Fibroblast of lung (primary cell): ENCODE measurements at places on chromosomes 1 and 21. TPM values are rescaled to one million over a fixed set of nuclear protein-coding genes. Genes with fewer than 3 reads are reported as not detected.

DNA sequence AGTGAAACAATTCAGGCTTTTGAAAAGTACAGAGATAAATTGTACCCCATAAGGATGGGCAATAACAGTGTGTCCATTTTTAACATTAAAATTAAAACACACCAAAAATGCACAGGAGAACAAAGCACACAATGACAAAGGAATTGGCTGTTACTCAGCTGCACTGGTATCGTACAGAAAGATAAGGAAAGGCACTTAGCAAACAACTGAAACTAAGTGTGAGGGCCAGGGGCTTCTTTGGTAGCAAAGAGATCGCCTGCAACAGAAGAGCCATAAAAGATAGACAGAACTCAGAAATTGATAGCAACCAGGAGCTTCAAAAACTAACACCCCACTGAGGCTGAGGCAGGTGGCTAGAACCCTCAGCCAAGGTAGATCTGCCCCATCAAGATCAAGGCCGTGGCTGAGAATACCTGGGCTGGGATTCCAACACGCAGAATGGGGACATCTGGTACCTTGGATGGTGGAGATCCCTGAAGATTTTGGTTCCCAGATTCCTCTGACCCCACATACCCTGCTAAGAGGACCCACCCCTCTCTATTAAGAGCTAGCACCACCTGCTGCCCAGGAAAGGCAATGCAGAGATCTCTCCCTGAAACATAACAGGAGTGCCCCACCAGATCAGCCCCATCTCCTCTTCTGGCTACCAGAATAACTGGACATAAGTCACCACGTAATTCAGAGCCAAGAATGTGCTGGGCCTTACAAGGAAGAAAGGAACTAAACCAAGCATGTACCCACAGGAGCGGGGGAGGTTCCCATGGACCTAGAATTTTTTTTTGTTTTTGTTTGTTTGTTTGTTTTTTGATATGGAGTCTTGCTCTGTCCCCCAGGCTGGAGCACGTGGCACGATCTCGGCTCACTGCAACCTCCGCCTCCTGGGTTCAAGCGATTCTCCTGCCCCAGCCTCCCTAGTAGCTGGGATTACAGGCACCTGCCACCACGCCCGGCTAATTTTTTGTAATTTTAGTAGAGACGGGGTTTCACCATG is 16.2 kb downstream of the PLEKHO1 start:
- DNase-seq, result peak; percentile 46

DNA sequence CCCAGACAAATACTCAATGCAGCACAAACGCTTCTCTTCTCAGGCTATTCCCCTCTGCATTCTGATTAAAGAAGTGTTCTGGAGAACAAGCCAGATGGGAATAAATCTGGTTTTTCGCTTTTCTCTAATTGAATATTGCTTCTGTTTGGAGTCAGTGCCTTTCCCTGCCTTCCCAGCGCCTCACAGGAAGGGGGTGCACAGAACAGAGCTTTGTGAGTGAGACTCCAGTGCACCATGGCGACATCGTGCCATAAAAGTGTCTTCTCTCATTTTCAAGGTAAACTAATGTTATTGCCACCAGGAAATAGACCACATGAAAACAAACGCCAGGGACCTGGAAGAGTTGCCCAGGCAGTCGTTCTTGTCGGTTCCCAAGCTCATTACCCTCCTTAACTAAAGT is 43.6 kb upstream of the SLC45A1 start:
- DNase-seq, result no peak

DNA sequence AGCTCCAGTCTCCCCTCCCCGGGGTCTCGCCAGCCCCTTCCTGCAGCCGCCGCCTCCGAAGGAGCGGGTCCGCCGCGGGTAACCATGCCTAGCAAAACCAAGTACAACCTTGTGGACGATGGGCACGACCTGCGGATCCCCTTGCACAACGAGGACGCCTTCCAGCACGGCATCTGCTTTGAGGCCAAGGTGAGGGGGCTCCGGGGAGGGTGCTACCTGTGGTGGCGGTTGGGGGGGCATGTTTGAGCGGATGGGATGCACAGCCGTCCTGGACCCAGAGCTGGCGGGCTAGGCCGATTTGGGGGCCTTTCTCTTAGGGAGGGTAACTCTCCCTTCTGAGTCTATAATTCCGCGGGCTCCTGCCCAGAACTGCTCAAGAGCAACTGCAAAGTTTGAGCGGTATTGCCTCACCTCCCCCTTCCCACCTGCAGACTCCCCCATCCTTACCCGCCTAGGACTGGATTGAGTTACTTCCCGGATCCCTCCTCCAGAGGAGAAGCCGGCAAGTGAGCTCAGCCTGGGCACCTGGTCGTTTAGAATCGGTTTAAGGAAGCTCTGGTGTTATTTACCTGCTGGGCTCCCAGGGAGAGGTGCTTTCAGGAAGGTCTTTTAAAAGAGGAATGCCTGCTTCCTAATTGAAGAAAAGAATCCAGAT is 730 bp downstream of the NOS1AP start:
- DNase-seq, result no peak

DNA sequence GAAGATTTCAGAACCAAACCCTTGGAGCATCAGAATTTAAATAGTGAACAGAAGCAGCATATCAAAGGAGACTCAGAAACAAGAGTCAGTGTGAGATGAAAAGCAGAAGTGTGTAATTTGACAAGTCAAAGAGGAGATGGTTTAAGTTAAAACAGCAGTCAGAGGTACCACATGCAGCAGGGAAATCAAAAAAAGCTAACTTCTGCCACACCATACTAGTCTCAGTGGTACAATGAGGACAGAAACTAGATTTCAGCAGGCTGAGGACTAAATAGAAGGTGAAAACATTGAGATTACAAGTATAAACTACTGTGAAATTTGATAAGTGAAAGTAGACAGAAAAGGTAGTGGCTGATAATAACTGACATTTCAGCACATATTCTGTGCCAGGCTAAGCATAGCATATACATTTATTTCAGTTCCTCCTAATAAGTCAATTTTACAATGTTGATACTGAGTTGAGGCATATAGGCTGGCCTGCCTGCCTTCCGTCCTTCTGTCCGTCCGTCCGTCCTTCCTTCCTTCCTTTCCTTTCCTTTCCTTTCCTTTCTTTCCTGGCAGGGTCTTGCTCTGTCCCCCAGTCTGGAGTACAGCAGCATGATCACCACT is 12.6 kb downstream of the SUCO start:
- no peak for DNase-seq

- no peak for DNase-seq
Observed at GRCh38 chr1:159938905-159939677, 6.3 kb downstream of the IGSF9 start.

GRCh38 chr1:181101581-181102226 is 13.2 kb downstream of the IER5 start:
- DNase-seq, result peak; percentile 83

DNA sequence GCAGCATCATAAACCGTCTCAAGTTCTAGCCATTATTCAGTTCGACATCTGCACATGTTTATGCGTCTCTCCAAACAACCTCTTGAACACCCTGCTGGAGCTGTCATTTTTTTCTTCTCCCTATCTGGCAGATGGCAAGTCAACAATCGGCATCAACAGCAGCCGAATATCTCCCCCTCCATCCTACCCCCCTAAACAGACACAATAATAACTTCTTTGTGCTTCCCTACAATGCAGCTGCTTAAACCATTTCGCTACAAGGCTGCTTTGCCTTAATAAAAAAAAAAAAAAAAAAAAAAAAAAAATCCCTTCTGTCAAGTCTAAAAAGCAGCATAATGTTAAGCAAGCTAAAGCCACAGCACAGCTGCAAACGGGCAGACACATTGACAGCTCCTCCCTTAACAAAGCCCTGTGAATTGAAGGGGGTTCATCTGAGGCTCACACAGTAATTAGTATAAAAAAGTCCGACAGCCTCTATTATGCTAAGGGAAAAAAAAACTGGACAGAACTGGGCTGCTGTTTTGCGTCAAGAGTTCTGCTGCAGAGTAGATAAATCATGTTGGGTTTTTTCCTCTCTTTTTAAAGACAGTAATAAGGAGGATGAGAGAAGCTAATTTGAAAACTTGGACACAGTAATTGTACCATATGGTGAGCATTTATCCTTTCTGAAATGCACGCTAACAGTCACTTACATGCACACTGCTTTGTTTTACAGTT is 136.4 kb downstream of the AKT3 start:
- peak; percentile 69 for DNase-seq

DNA sequence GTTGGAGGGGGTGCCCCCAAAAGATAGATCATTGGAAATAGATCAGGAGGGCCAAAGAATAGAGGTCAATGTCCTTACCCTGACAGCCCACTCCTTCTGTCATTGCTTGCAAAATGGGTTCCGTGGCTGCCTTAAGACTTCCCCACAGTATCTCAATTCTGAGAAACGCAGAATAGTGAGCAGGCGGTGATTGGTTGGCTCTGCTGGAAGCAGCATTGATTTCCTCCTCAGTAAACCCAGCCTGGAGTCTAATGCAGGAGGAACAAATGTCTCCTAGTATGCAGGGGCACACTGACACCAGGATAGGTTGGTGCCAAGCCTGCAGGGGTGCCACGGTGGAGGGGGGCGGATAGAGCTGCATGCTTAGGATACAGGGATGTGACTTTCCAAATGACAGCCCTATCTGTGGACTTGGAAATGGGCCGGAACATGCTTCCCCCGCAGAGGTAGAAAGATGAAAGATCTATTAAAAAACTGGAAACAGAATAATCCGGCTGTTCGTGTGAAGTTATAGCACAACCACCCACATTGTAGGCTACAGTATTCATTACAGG is 76.9 kb downstream of the BRINP2 start:
- DNase-seq, result no peak

GRCh38 chr21:22885614-22886013 is 1887.4 kb downstream of the NCAM2 start:
- DNase-seq, result no peak

- peak; percentile 39 for DNase-seq
Observed at GRCh38 chr1:87765681-87766070, 437.0 kb downstream of the LMO4 start.

DNA sequence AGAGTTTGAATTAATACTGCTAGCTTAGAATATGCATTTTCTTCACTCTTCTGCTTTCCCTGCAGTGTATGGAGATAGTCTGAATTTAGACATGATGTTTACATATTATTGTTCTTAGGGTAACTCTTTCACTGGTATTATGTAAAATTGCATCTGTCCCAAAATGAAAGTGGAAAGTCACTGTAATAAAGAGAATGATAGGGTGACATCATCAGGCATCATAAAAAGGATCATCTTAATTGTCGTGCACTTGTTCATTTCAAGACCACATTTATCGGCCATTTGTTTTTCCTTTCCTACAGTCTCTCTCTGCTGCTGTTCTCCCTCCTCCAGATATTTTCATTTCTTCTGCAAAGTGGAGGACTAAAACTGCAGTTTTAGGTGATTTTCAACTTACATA is 61.9 kb upstream of the ZNF281 start:
- no peak for DNase-seq

- DNase-seq, result no peak
Observed at GRCh38 chr1:219433496-219434131, 179.3 kb downstream of the ZC3H11B start.

DNA sequence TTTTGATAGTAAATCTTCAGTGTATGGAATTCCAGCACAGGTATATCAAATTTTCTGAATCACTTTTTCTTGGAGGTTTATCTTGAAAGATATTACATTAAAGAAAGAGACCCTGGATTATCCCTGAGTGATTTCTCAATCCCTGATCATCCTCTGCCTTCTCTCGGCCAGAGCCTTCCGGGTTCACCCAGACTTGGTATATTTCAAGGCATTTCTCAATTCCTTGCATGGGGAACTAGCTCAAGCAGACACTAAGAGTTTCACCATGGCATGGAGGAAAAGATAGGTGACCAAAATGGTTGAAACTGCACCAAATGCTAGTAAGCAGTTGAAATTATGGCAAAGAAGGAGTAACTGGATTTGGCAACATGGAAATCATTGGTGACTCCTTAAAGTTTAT is 5.7 kb downstream of the VAMP4 start:
- no peak for DNase-seq

GRCh38 chr1:109160071-109160840 is 46.3 kb downstream of the ELAPOR1 start:
- DNase-seq, result no peak

- no peak for DNase-seq
Observed at GRCh38 chr1:206005778-206006180, 2.6 kb upstream of the RAB7B start.

DNA sequence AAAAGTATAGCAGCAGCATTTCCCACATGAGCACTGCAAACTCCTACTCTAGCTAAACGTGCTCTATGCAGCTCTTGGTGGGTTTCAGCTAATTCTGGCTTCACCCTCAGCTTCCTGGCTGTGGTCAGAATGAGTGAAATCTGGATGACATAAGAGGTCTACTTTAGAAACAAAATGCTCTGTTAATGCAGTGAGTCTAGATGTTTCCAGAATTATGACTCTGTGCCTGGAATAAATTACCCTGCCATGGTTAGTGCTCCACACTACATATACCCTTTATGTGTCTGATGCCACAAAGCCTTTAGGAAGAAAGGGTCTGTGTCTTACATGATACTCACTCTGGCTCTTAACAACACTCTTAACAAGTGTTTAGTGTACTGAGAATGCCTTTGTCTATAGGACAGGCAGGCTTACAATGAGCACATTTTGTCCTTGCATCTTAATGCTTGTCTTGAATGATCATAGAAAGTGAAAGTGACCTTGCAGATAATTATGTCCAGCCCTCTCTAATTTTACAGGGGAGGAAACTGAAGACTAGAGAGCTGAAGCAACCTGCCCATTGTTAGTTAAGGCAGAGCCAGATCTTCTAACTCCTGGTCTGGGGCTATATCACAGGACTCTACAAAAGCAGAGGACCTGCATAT is 9.2 kb downstream of the S100A10 start:
- peak; percentile 58 for DNase-seq

Gene MATN1
- polyA plus RNA-seq, result not detected in 2 replicates

Gene MAP3K21
- 0.07 and 0.27 TPM in 2 replicates for polyA plus RNA-seq

Gene CD247
- not detected in 2 replicates for polyA plus RNA-seq

Gene ANKRD34A
- 1.9 and 2.6 TPM in 2 replicates for polyA plus RNA-seq

Gene NBPF8
- 20.4 and 32.5 TPM in 2 replicates for polyA plus RNA-seq

Gene ECM1
- polyA plus RNA-seq, result 108 and 137 TPM in 2 replicates

Gene KRTAP10-4
- not detected in 2 replicates for polyA plus RNA-seq

Gene C8B
- not detected in 2 replicates for polyA plus RNA-seq

Gene WNT4
- polyA plus RNA-seq, result not detected in 2 replicates

Gene SLC6A17
- polyA plus RNA-seq, result 0.09 and 0.14 TPM in 2 replicates

Gene CRNN
- not detected in 2 replicates for polyA plus RNA-seq

Gene ZNF683
- polyA plus RNA-seq, result not detected in 2 replicates
